ENCODE measurements at places on chromosomes 1 and 21.

- DNase-seq, result no peak
These were observed 73.7 kb downstream of the LRRC8D start for GRCh38 chr1:89894210-89895201.

DNA sequence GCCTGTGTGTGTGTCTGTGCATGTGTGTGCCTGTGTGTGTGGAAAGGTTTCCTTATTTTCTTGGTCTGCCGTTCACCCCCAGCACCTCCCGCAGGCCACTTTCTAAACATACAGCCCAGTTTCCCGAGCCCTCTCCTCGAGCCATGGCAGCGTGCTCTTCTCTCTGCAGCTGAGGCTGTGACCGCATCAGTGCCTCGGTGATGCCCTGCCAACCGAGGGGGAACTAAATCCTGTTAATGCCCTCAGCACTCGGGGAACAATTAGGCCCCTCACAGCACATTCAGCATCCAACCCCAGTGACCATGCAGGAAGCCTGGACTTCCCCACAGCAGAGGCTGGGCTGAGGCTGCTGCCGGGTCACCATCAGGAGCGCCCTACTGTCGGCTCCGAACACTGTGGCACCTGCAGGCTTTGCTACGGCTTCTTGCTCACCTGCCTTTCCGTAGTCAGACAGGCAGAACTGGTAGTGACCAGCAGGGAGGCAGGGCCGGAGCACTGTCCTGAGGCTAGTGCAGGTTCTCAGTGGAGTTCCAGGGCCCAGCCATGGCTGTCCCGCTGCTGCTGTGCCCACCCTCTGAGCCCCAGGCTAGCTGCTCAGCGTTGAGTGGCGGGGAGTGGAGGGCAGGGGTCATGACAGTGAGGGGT, 8.1 kb downstream of the GPR137B start:
- DNase-seq, result no peak

- DNase-seq, result no peak
These were observed 153.9 kb downstream of the FMN2 start for GRCh38 chr1:240245629-240246020.

- no peak for DNase-seq
These were observed 75.0 kb downstream of the MRPS6 start for GRCh38 chr21:34148419-34148804.

- DNase-seq, result no peak
These were observed 97.9 kb downstream of the OBSCN start for GRCh38 chr1:228305721-228306152.

DNA sequence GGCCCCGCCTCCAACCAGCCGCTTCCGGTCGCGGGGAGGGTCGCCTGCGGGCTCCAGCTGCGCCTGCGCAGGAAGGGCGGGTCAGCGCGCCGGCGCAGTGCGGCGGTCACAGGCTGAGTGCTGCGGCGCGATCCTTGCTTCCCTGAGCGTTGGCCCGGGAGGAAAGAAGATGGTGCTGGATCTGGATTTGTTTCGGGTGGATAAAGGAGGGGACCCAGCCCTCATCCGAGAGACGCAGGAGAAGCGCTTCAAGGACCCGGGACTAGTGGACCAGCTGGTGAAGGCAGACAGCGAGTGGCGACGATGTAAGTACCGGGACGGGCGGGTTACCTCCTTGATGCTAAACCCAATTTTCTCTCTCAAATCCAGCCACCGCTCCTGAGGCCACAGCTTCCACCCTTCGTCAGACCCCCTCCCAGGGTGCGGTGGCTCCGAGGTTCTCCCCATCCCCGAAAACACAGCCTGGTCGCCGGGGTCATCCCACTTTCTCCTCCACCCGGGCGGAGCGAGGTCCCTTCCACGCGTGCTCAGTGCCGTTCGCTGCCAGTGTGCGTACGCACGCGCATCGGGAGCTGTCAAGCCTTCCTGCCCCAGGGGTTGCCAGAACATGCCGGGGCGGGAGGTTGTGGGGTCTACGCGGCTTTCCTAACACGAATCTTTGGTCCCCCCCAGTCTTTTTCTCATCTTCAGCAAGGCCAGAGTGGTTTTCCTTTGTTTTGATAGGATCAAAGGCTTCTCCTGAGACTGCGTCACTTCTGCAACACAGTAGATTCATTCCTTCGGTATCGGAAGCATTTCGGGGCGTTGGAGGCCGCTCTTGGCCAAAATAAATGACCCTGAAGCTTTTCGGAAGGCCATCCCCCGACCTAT, at the start of gene SARS1:
TSS of gene SARS1 (plus strand) at position 95 of the 870 bp plus-strand sequence. CDS start at position 170, 75 bp downstream.
- DNase-seq, result no peak

DNA sequence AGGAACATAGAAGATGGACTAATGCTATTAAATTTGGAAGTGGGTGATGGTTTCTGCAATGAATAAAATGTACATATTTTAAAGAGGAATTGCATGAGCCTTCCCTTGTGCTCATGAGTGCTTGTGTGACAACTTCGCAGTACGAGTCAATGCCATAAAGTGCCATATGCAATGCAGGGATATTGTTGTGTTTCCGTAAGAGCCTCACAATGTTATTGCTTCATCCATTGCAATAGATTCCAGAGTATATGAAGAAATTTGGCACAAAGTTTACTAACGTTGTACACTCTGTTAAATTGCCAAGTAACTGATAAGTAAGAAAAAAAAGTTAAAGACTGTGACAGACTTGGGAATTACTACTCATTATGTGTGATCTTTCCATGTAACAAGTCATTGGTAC, 22.3 kb downstream of the BTG3 start:
- DNase-seq, result no peak

DNA sequence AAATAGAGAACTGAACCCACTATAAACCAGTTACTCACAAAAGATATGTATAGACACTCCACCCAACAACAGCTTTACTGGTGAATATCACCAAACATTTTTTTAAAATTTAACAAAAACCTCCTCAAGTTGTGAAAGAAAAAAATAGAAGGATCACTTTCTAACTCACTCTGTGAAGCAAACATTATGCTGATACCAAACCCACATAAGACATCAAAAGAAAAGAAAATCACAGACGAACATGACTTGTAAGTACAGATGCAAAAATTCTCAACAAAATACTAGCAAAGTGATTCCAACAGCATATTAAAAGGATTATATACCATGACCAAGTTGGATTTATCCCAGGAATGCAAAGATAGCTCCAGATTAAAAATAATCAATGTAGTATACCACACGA, 5.3 kb upstream of the KRTAP10-12 start:
- no peak for DNase-seq

DNA sequence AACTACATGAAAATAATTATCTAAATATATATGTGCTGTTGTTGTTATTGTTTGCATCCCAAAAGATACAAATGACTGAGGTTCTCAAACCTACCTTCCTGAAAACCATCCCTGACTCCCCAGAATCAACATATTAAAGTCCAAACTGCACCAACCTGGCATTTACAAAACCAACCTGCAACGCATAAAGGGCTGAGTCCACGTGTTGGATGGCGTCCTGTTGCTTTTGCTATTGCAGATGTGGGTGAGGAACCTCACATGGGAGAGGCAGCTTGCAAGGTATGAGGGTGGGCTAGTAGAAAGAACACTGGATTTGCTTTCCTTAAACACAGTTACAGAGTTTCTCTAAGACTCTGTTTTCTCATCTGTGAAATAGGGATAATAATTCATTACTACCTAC, 1.5 kb upstream of the C8B start:
- DNase-seq, result no peak

- DNase-seq, result no peak
These were observed 3.5 kb downstream of the OLFML2B start for GRCh38 chr1:162020150-162020549.

DNA sequence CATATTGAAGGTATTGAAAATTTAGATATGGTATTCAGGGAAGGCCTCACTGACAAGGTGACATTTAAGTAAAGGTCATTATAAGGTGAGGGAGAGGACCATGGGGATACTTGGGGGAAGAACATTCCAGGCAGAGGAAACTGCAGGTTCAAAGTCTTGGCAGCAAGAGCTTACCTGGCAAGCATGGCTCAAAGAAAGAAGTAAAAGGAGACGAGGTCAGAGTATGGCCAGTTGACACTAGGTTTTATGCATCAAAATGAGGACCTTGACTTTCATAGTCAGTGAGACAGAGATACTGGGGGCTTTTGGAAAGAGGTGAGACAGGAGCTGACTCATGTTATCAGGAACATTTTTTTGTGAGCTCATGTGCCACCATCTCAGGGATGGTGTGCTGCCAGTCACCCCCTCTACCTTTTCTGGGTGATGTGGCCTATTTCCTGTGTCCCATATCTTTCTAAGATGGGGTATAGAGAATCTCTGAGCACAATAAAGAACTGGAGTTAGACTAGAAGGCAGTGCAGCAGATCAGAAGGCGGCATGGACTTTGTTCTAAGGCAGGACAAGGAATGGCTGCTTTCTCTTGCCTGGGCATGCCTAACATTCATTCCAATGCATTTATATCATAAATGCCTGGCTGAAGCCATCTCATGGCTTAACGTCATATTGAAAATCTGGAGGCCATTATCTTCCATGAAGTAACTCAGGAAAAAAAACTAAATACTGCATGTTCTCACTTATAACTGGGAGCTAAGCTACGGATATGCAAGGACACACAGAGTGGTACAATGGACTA, 406.7 kb downstream of the NTNG1 start:
- no peak for DNase-seq

DNA sequence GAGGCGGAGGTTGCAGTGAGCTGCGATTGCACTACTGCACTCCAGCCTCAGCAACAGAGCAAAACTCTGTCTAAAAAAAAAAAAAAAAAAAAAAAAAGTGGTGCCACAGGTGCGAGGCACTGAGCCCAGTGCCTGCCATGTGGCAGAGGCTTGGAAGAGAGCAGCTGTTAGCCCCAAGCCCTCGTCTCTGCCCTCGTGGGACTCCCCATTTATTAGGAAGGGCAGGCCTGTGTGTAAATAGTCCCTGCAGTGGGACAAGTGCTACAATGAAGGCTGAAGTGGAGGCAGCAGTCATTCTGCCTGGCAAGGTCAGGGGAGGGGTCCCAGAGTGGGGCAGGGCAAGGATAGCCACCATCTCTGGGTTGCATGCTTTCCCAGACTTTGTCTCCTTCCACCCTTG, 6.5 kb downstream of the RPS6KA1 start:
- no peak for DNase-seq

DNA sequence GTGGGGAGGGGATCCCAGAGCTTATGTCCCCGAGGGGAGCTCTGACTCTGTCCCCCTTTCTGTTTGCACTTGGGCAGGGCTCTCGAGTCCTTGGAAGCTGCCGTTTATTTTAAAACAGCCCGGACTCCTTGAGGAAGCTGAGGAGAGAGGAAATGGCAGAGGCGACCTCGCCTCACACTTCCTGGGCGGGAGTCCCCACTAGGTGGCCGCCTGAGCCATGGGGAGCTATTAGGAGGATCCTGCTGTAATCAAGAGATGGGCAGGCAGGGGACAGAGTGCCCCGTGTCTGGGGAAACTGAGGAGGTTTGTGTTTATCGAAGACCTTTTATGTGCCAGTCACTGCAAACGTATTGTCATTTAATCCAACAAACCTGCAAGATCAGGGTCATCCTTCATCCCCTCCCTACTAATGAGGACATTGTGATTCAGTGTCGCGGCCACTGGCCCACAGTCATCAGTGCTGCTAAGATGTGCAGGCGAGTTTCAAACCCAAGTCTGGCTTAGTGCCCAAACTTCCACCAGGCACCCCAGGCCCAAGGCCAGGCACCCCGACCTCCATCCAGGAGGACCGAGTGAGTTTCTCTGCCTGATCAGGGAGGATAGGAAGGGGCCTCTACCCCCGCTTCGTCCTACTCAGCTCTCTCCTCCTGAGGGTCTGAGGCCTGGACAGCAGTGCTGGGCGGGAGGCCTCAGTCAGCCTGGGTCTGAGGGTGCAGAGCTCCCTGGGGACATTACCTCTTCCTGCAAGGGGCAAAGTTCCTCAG, 316.9 kb upstream of the VAMP3 start:
- no peak for DNase-seq

- DNase-seq, result peak; percentile 39
These were observed 17.2 kb downstream of the SYT2 start for GRCh38 chr1:202692959-202693555.

DNA sequence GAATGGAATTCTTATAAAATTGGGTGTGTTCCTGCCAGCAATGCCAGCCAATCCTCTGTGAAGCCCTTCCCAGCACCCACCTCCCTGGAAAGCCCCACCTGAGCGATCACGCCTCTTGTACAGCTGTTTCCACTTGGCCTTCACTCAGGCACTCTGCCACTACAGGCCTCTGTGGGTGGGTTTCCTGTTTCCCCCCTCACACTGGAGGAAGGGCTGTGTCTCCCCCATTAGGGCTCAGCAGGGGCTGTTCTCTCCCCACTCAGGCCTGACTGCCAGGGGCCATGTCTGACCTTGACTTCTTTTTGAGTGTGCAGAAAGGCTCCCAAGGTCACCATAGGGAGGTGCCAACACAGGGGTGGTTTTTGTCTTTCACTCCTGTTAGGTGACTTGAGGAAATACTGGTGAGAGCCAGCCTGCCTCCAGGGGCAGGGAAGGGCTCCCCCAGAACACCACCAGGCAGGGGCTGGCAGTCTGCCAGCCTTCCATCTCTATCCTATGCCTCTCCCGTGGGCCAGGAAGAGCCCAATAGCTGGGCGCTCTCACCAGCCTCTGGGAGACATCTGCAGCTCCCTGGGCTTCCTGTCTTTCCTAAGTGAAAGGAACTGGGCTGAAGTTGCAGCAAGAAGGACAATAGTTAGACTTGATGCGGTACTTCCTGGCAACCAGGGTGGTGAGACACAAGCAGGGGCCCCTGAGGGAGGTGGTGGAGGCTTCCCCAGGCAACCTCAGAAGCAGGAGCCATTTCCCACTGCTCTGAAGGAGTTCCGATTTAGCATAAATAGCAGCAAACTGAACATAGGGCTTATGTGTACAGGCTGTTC, 49.1 kb downstream of the ELK4 start:
- no peak for DNase-seq

GRCh38 chr1:36807262-36807661, 227.1 kb downstream of the GRIK3 start:
- no peak for DNase-seq

DNA sequence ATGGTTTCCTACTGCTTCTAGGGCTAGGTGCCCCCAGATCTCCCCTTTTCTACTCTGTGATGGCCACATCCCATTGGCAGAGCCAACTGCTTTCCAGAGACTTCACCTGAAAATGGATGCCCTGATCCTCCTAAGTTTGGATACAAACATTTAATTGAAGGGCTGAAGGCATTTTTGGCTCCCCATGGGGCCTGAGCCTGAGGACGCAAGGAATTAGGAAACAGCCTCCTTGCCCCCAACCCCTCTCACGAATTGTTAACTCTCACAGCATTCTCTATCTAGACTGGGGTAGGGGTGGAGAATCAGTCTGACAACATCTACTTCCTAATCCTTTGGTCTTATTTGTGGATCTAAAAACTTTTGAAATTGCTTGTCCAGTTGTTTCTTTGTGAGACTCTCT, 108.5 kb upstream of the KCNK2 start:
- no peak for DNase-seq

- no peak for DNase-seq
These were observed 1.6 kb upstream of the TMCC2 start for GRCh38 chr1:205225901-205226765.

DNA sequence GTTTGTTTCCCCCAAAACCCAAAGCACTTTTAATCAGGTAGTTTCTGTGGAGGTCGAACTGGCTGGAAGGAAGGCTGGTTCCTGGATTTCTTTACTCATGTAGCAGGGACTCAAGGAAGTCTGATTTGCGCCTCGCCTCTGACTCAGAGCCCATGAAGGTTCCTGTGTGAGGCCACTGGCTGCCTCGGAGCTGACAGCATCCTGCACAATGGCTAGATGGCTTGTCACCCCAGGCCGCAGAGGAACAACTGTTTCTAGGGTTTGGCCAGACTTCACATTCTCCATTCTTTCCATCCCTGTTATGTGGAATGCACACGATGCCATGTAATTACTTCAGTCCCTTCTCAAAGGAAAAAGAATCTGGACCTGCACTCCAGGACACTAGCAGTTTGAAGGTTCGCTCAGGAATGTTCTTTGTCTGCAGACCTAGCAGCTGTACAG, 39.1 kb upstream of the PRSS38 start:
- no peak for DNase-seq

- DNase-seq, result no peak
These were observed 699.9 kb downstream of the MATN1 start for GRCh38 chr1:30023339-30024022.

Data from HFF-Myc (cell line).